ENCODE measurements at places on chromosomes 13 and 19.

- DNase-seq, result no peak
Observed at GRCh38 chr13:42057918-42058530, 9.6 kb downstream of the DGKH start.

DNA sequence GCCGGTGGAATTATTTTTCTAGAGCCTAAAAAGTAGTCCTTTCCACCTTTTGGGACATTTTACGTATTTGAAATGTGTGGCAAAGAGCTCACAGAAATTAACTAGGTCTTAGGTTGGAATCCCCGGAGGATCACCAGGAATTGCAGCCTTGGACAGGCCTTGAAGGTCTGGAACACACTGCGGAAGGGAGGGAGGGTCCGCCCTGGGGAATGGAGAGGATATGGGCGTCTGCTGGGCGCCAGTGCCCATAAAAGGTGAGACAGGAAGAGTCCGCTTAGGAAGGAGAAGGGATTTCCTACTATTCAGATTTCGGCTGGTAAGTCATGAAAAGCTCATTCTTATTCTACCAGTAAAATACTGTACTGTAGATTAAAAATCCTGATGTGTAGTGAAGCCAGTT is 111.9 kb downstream of the COL4A2 start:
- no peak for DNase-seq

GRCh38 chr13:75836441-75836840 is 200.3 kb downstream of the LMO7 start:
- no peak for DNase-seq

DNA sequence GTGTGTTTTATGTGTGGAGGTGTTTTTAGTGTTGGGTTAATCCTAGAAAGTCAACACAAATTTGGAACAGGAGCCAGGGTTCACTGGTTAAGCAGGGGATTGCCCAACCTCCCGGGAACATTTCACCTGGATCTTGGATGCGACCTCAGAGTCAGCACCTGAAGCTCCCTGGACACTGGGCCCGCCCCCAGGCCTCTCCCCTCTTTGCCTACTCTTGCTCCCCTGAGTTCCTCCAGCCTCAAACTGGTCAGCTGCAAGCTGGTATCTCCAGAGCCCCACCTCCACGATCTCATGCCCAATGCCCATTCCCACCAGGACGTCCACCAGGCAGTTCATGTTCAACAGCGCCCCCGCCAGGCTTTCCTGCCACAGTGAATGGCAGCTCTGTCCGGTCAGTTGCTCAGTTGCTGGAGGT is 9.7 kb downstream of the HSD17B14 start:
- DNase-seq, result no peak

DNA sequence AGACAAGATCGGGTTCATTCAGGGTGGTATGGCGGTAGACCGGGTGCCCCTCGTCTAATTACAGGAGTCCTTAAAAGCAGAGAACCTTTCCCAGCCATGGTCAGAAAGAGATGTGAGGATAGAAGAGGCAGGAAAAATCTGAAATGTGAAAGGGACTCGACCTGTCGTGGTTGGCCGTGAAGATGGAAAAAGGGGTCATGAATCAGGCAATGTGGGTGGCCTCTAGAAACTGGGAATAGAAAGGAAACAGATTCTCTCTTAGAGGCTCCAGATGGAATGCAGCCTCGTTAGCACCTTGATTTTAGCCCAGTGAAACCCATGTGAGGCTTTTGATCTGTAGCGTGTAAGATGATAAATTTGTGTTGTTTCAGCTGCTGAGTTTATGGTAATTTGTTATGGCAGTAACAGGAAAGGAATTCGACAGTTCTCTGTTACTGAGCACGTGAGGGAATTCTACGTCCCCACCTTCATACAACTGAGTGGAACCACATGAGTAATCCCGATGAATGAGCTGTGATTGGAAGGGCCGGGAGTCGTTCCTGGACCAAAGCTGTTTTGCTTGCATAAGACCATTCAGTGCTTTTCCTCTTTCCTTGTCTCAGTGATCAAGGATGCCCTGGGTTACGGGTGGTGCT is 11.0 kb upstream of the CA11 start:
- DNase-seq, result no peak

DNA sequence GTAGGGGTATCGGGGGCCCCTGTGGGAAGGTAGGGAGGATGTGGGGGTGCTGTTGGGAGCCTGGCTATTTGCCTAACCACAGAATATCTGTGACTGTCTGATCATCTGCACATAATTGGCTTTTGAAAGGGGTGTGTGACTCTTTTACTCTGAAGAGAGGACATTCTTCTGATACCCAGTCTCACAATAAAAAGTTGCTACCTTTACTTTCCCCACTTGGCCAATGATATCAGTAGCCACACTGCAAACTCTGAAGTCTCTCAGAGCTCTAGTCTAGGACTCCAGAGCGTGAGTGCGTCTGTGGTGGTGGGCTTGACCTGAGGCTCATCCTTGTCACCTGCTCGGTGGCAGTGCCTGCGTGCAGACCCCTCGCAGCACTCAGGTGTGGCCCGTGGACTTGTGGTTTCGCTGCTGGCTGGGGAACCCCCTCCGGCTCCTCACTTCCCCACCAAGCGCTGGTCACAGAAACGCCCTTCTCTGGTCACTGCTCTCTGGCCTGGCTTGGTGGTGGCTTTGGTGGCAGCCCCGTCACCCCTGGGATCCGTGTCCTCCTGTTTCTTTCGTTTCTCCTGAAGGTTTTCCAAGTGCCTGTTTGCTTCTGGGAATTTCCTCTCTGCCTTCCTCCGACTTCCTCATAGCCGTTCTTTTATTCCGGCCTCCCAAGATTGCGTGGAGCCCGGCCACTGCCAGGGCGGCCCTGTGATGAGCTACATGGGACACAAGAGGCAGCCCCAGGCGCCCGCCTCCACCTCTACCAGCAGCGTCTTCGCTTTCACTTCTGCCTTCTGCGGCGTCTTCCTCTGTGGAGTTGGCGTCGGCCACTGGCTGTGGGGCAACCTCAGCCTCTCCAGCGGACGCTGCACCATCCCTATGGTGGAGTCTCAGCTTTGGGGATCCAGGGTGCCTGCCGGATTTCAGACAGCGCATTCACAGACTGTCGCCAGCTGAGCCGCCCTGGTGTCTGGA is 78.0 kb downstream of the ATP11A start:
- DNase-seq, result no peak

GRCh38 chr13:46345866-46346265 is 41.2 kb downstream of the RUBCNL start:
- DNase-seq, result no peak

- no peak for DNase-seq
Observed at GRCh38 chr13:99305158-99305557, 2.0 kb downstream of the GPR183 start.

DNA sequence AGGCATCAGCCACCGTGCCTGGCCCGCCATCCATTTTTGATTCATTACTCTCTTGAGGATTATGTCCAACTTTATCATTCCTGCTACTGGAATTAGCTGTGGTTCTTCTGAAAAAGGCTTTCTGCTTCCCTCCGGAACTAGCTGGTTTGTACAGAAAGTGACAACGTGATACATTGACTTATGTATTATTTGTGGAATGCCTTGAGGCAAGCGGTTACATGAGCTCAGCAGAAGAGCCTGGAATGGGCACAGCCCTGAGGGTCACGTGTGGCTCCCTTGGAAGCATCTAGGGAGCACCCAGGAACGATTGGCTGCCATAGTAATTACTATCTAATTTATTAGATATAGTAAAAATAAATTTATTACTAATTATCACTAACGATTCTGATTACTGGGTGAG is 14.4 kb upstream of the RETN start:
- DNase-seq, result no peak

DNA sequence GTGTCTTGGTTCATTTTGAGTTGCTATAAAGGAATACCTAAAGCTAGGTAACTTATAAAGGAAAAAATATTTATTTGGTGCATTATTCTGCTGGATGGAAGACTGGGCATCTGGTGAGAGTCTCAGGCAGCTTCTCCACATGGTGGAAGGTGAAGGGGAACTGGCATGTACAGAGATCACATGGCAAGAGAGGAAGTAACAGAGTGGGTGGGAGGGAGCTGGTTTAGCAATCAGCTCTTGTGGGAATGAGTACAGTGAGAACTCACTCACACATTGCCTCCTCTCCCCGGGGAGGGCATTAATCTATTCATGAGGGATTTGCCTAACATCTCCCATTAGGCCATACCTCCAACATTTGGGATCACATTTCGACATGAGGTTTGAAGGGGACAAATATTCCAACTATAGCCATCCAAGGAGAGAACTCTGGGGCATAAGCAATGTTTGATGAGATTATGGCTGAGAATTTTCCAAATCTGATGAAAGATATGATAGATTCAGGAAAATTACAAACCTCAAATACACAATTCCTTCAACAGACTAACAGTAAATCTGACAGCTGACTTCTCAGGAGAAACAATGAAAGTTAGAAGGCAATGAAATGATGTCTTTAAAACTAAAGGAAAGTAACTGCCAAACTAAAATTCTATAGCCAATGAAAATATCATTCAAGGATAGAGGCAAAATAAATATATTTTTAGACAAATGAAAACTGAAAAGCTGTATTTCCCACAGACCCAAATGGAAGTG is 52.5 kb downstream of the MTUS2 start:
- no peak for DNase-seq

- no peak for DNase-seq
Observed at GRCh38 chr19:37997911-37998344, 90.9 kb downstream of the SIPA1L3 start.

DNA sequence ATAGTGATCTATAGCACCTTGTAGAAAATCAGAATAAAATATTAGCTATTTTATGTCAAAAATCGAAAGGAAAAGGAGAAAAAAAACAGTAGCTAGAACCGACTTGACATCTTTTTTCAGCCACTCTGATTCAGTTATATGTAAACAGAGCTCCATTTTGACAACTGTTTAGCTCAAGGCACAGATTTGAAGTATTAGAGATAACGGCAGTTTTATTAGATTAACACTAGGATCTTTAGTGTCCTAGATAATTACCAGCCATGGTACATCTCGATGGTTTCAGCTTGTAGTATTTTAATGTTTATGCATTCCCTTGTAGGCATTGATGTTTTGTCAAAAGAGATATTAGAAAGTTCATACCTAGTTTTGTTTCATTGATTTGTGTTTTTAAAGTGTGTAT is 67.3 kb downstream of the PCDH17 start:
- DNase-seq, result no peak

GRCh38 chr13:36355632-36356031 is 9.4 kb upstream of the SPART start:
- no peak for DNase-seq

- DNase-seq, result no peak
Observed at GRCh38 chr19:30223866-30224688, 148.1 kb upstream of the ZNF536 start.

- peak; percentile 73 for DNase-seq
Observed at GRCh38 chr19:18251587-18252369, 22.5 kb downstream of the IQCN start.

DNA sequence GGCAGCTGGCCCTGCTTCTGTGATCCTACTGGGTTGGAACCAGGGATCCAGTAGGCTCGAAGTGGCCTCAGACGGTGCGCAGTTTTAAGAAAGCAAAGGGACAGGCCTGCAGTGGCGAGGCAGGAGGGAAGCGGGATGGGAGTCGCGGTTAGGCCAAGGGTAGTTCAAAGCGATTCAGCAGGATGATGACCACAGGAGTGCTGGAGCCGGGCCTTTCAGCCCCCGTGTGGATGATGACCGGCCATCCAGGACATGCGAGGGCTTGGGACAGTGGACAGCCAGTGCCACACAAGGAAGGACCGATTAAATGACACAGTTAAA is 854 bp downstream of the RNASEH2B start:
- DNase-seq, result no peak

- no peak for DNase-seq
Observed at GRCh38 chr19:46495786-46496099, at the start of gene PNMA8B. Gene PNMA8B (minus strand): TSS chr19:46495867. CDS start chr19:46495465, 402 bp downstream.

GRCh38 chr13:90104764-90105163 is 1242.7 kb upstream of the MIR17HG start:
- DNase-seq, result no peak

All from stimulated activated CD4-positive, alpha-beta T cell treated with anti-CD3 and anti-CD28 coated beads, Interleukin-1b, Interleukin-23, amount 100 ng/mL, for 4 hours (primary cell).